Stimulated activated CD4-positive, alpha-beta T cell treated with anti-CD3 and anti-CD28 coated beads, Interleukin-1b, Interleukin-23, amount 100 ng/mL, for 1 hour (primary cell): ENCODE measurements at places on chromosomes 7 and 10.

DNA sequence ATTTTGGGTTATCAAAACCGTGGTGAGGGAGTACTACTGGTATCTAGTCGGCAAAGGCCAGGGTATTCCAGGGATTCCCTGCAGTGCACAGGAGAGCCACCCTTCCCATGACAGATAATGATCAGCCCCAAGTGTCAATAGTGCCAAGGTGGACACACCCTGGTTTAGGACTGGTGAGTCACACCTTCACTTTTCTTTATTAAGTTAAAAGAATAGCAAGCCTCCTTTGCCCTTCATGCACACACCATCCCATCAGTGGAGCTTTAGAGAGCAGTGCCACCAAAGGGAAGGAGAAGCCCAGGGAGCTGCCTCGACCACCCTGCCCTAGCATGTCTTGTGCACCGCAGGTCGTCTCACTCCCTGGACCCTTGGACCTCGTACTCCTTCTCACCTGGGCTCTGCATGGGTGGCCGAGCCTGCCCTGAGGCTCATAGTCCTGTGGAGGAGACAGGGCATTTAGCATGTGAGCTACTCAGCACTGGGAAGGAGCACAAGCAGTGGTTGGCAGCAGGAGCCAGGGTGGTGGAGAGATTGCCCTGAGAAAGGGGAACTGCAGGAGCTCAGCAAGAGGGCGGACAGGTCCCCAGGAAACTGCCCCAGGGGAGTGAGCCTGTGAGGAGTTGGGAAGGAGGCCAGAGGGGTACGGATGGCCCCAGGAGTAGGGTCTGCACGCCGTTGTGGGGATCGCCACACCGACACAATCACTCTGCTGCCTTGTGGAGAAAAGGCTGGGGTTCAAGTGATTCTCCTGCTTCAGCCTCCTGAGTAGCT lies 17.4 kb downstream of the UBE2D4 start:
- DNase-seq: no peak

- no peak for DNase-seq
Observed at GRCh38 chr7:143383642-143383957, 2.5 kb downstream of the ZYX start.

GRCh38 chr10:47082055-47082784 lies 171.0 kb downstream of the PTPN20 start:
- DNase-seq: no peak

GRCh38 chr7:113071465-113071864 lies 15.2 kb downstream of the GPR85 start:
- no peak for DNase-seq

GRCh38 chr10:22710139-22710745 lies 4.1 kb downstream of the PIP4K2A start:
- no peak for DNase-seq

DNA sequence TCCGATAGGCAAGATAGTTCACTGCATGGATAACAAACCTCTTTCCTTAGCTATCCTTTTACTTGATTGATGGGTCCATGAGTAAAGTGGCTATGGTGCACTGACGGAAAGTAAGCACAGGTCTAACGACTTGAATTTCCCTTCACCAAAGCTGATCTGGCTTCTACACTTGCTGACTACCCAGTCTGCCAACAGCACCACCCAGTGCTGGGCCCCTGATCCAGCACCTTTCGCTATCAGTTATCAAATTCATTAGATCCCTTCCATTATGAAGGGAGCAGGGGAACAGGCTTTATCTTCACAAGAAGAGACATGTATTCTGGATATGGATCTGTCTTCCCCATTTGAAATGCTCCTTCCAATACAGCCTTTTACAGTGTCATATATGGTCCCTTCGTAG lies 855.9 kb downstream of the GRID1 start:
- no peak for DNase-seq

DNA sequence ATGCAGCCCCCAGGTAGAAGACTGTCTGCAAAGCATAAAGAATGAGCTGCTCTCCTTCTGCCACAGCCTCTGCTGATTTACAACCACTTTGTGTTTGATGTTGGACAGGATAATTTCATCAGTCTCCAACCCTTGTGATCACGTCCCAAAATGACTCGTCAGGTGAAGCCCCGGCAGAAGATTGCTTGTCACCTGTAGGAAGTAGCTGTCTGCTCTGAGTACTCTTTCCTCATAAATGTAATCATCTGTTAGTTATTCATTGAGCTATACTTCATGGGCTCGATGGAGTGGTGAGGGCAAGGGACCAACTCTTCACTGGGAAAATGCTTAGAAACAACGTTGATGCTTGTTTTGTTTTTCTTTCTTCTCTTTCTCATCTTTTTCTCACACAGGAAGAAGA lies 290.9 kb upstream of the SP8 start:
- DNase-seq: no peak

GRCh38 chr7:81684033-81684432 lies 85.8 kb downstream of the HGF start:
- no peak for DNase-seq

- DNase-seq: no peak
Observed at GRCh38 chr10:14670551-14671240, 104.0 kb downstream of the FAM107B start.

GRCh38 chr10:129353101-129353500 lies 113.9 kb upstream of the MGMT start:
- no peak for DNase-seq

GRCh38 chr7:109549471-109550193 lies 980.0 kb downstream of the DNAJB9 start:
- DNase-seq: no peak

GRCh38 chr10:124198871-124199270 lies 105.5 kb upstream of the CHST15 start:
- no peak for DNase-seq

GRCh38 chr7:71364551-71364950 lies 232.6 kb downstream of the GALNT17 start:
- DNase-seq: no peak

- DNase-seq: no peak
Observed at GRCh38 chr7:70134029-70134770, 535.9 kb downstream of the AUTS2 start.

GRCh38 chr10:60898321-60898720 lies 45.7 kb downstream of the RHOBTB1 start:
- no peak for DNase-seq

GRCh38 chr10:113539789-113540188 lies 13.1 kb upstream of the HABP2 start:
- DNase-seq: no peak

GRCh38 chr10:17784688-17785087 lies 24.5 kb upstream of the MRC1 start:
- no peak for DNase-seq

GRCh38 chr10:76393875-76394706 lies 962.7 kb downstream of the LRMDA start:
- no peak for DNase-seq

- no peak for DNase-seq
Observed at GRCh38 chr7:149792220-149792595, 18.8 kb upstream of the ZNF467 start.

GRCh38 chr10:119375574-119376272 lies 166.8 kb downstream of the RGS10 start:
- no peak for DNase-seq

GRCh38 chr10:80448209-80448942 lies 5.7 kb upstream of the TSPAN14 start:
- no peak for DNase-seq

DNA sequence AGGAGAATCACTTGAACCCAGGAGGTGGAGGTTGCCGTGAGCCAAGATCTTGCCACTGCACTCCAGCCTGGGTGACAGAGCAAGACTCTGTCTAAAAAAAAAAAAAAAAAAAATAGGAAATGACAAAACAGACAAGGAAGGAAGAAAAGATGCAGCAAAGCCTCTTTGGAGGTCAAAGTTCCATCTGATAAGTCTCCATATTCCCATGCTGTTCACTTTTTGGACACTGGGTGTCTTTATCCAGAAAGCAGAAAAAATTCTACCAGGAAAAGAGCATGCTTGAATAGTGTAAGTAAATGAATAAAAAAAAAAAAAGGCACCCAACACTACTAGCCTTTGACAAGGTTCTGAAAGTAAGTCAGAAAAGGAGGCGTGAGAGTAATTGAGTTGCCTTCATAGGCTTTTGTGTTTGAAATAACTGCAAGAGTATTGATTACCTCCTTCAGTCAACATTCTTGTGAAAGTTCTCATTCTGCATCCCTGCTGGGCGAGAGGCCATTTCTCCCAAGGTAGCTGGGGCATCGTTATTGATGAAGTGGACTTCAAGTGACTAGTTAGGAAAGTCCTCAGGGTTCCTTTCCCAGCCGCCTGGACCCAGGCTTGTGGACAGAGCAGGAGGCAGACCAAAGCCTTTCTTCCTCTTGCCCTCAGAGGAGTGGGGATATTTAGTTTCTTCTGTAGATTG lies 133.3 kb upstream of the KIF5B start:
- no peak for DNase-seq

DNA sequence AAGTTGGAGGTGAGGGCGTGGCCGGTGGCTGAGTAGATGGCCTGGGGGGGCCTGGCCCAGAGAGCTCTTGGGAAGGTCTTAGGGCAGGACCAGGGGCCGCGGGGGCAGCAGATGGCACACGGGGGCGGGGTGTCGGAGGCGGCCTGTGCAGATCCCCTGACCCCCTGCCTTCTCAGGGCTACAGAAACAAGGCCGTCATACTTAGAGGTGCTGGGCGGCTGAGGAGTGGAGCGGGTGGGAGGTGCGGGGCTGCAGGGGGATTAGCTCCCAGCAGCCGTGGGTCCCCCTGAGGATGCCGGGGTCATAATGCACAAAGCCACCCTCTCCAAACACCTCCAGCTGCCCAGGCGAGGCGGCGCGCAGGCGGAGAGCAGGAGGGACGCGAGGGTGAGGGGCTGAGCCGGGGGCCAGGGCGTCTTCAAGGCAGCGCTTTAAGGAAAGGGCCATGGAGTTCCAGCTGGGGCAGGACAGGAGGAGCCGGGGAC lies 40.4 kb upstream of the ZNF32 start:
- DNase-seq: no peak

DNA sequence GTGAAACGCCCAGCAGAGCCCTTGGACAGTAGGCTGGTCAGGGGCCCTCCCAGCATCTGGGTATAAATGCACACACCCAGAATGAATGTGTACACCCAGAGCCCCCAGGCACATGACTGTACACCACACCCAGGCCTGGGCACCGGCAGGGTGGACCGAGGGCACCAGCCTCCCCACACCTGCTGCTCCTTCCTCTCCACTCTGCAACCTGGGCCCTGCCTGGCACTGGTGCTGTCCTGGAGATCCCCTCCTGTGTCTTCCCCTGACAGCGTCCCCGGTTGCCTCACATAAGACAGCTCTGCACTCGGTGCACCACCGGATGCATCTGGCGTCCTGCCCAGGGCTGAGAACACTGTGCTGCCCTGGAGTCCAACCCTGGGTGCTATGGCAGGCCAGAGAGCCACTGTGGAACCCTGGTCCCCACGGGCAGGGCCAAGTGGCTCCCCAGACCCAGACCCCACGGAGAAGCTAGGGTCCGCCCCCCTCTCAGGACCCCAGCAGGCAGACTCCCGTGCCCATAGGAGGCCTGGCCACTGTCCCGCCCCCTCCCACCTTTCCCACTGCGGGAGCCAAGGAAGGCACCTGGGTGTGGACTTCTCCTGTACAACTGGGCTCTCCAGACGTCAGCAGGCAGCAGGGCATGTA lies 6.6 kb downstream of the RASGEF1A start:
- DNase-seq: no peak

DNA sequence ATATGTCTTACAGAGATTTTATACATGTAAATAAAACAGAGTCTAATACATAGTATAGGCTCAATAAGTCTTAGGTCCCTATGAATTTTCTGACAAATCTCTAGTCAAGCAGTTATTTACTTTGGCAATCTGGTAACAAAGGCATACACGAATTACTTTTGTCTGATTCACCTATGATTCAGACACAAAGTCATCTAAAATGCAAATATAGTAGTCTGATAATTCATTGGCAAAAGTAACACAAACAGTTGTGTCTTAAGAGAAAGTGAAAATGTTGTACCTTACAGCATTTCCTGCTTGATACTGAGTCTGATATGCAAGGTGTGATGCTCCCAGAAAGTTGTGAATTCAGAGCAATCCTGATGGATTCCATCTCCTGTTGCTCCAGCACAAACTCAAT lies 209.4 kb upstream of the PRSS1 start:
- DNase-seq: no peak

- no peak for DNase-seq
Observed at GRCh38 chr7:139749545-139749944, 28.3 kb downstream of the HIPK2 start.

GRCh38 chr10:109941236-109941862 lies 18.0 kb upstream of the XPNPEP1 start:
- DNase-seq: no peak

- no peak for DNase-seq
Observed at GRCh38 chr7:134712196-134712595, 65.5 kb downstream of the BPGM start.

GRCh38 chr10:128470321-128470965 lies 344.2 kb upstream of the MKI67 start:
- no peak for DNase-seq

DNA sequence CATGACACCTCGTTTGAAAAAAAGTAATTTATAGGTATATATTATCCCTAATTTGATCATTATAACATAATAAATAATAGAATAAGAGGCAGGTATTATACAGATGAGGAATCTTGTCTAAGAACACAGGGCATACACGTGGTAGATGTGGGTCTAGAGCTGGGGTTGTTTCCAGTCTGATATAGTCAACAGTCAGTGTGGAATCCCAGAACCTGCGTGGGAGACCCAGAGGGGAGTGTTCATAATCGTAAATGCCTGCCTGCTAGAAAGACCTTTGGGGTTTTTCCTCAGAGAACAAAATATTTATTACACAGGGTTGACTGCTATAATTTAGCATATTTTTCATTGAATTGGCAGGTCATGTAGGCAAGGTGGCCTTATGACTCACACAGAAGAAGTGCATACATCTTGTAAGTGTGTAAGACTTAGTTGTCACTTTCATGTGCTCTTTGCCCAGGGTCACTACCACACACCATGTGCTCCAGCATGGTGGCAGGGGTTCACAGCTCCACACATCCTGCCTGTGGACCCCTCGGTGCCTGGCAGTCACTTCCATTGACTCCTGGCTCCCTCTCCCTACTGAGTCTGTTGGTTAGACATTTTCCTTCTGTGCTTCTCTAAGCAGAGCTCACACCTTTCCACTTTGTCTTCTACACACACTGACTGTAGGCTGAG lies 94.9 kb upstream of the IKZF1 start:
- no peak for DNase-seq

GRCh38 chr10:123398180-123398591 lies 244.0 kb downstream of the BUB3 start:
- DNase-seq: no peak

DNA sequence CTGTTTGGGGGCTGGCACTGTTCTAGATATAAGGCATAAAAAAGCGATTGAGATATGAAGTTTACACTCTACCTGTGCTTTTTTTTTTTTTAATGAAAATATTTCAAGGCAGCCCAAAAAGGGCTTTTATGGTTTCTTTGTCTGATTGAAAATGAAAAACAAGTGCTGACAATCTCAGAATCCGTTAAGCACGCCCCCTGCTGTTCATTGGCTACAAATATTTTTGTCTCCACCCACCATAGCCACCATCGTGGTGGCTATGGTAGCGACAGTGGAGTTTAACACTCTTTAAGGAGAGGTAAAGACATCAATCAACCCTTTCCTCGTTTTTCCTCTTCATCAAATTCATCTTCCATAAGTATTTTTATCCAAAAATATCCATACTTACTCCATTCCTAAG lies 94.2 kb downstream of the CD36 start:
- no peak for DNase-seq

GRCh38 chr10:17037910-17038309 lies 91.7 kb downstream of the CUBN start:
- DNase-seq: no peak

GRCh38 chr10:130648807-130649206 lies 512.6 kb downstream of the GLRX3 start:
- no peak for DNase-seq

GRCh38 chr10:131461093-131461492 lies 149.6 kb upstream of the TCERG1L start:
- DNase-seq: no peak

- DNase-seq: no peak
Observed at GRCh38 chr10:33001908-33002492, 44.0 kb upstream of the ITGB1 start.
